A549 (cell line): ENCODE measurements at places on chromosomes 13 and 19.

DNA sequence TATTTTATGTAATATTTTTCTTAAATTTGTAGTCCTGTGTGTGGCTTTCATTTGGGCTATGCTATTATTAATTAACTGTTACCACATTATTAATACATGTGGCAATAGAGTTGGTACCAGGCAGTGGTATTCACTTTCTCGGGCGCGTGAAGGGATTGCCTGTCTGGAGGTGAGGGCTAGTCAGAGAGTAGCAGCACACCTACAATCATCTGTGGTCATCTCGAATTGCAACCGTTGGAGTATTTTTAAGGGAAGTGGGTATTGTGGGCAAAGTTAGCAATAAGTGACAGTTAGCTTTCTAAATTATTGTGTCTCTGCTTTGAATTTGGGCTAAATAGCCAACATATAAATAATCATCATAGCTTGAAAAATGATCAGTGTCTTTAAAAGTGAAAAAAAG is 20.0 kb upstream of the GPR18 start:
- no peak for DNase-seq

- DNase-seq, result no peak
Observed at GRCh38 chr19:46739290-46739771, 6.5 kb upstream of the FKRP start.

DNA sequence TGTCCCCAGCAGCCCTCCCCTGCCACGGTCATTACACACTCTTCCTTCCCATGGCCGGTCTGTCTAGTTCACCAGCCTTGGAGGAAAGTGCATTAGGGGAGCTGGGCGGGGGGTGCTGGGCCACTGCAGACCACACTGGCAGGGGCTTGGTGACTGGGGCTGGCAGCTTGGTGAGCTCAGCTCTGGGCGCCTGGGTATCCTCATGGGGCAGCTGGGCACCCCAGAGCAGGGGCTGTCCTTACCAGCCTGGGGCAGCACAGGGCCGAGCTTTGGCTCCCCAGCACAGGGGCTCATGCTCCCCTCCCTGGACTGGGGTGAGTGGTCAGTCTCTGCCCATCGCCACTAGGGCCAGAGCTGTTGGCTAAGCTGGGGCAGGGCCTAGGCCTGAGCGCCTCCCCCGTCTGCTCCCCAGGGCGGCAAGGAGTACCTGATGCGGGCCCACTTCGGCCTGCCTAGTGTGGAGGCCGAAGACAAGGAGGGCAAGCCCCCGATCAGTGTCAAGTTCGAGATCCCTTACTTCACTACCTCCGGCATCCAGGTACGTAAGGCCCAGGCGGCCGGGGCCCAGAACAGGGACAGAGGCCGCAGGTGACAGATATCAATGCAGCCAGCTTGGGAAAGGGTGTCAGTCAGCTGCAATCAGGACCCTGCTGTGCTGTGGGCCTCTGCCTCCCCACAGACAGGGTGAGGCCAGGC is 35.5 kb downstream of the AP1M1 start:
- DNase-seq, result no peak

DNA sequence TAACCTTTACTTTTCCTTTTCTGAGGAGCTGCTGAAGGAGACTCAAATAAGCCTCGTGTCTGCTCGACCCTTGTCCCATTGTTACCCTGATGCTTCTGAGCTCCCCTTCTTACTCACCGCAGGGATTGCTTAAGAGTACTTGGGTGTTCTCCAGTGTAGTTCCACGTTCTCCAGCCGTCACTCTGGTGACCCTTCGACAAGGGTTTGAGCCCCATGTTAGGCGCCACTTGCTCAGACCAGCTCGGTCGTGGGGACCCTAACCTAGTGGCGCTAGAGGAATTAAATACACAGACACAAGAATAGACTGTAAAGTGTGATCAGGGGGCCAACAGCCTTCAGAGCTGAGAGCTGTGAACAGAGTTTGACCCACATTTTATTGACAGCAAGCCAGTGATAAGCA is 10.3 kb downstream of the ZNF480 start:
- peak; percentile 72 for DNase-seq

DNA sequence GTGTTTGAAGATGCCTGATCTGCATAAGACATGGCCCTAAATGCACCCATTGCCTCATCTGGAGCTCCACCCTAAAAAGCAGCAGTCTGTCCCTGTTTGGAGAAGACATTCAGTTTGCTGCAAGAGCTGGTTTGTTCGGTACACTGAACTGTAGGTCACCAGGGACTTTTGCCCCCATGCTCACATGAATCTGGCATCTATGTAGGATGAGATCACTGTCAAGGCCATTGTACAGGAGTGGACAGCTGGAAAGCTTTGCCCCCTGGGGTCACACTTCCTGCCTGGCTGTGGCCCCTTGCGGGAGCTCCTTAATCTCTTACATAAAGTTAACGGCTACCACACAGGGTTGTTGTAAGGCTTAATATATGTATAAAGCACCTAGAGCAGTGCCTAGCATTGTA is 73.0 kb downstream of the IPO5 start:
- DNase-seq, result no peak

- no peak for DNase-seq
Observed at GRCh38 chr19:16380314-16380695, 55.7 kb downstream of the KLF2 start.

DNA sequence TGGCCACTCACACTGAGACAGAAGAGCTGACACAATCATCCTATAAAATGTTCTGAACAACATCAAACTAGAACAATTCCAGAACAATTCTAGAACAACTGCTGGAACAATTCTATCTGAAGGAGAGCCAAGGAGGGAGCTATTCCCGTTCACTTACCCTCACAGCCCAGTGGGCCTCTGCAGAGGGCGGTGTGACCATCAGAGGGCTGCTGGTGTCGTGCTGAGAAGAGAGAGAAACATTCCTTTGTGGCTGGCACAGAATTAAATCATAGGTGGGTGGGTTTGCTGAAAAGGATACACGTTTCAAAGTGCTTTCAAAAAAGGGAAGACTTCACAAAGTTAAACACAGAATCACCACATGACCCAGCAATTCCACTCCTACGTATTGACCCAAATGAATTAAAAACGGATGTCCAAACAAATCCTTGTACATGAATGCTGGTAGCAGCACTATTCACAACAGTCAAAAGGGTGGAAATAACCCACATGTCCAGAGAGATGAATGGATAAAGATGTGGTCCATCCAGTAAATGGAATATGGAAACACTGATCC is 34.9 kb downstream of the EPS15L1 start:
- DNase-seq, result no peak

DNA sequence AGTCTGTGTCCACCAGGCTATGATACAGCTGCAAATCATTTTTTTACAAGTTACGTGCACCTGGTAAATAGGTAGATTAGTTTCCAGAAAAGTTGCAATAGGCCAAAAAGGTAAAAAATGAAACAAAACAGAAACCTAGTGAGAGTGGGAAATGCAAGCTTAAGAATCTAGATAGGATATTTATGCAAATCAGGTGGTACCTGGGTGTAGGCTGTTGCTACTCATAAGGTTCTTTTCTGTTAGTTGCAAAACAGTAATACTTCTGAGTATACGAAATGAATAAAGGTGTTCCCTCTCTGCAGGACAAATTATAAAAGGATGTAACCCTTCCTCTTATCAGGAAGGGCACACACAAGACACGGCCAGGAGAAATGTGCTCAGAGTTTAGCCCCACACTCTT is 97.9 kb downstream of the UGGT2 start:
- DNase-seq, result no peak
